ENCODE measurements at places on chromosomes 7 and 10.

GRCh38 chr7:139562491-139562890 is 39.0 kb downstream of the CLEC2L start:
- DNase-seq: no peak

GRCh38 chr7:16918288-16918895 is 36.6 kb upstream of the AGR3 start:
- DNase-seq: no peak

DNA sequence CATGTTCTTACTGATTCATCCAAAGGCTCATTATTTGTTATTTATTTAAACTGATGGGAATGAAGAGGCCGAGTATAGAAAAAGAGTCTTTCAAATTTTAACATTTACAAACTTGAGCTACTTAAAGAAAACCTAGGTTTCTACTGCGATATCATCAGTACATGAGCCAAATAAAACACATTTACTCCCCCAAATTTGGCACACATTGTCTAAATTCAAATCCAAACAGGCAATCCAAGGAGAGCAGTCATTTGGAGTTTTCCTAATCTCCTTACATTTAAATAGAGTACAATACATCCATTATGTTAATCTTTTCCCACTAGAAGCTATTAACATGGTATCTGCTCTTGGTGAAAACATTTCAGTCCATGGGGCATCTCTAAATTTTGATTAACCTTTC is 2.2 kb downstream of the NMT2 start:
- no peak for DNase-seq

GRCh38 chr10:49010865-49011264 is 71.2 kb upstream of the LRRC18 start:
- DNase-seq: no peak

- DNase-seq: no peak
Measured at GRCh38 chr10:122864194-122864592, 15.2 kb downstream of the FAM24B start.

DNA sequence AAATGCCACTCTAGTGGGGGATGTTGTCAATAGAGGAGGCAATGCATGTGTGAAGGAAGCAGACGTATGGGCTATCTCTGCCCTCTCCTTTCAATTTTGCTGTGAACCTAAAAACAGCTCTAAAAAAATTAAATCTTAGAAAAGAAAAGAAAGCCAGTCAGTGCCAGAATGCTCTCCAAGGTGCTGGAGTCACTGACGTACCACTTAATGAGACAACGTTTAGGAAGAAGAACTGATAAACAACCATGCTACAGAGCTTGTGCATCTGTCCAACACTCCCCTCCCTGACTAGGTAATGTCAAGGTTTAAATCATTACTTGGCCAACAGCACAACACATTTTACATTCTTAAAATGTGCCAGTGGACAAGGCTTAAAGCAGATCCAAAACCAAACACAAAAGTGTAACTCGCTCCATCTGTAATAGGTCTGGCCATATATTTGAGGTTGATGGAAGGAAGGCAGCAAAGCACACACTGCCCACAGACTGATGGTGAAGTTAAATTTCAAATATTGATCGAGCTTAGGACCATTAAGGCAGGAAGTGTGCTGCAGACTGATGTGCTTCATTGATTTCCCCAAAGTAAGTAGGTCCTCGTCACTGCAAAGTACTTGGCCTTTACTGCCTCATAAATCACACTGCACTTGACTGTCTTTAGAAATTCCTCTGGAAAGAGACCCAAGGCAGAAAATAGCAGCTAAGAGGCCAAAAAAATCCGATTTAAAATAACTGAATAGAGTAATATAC is 15.5 kb downstream of the ARMH3 start:
- DNase-seq: no peak

DNA sequence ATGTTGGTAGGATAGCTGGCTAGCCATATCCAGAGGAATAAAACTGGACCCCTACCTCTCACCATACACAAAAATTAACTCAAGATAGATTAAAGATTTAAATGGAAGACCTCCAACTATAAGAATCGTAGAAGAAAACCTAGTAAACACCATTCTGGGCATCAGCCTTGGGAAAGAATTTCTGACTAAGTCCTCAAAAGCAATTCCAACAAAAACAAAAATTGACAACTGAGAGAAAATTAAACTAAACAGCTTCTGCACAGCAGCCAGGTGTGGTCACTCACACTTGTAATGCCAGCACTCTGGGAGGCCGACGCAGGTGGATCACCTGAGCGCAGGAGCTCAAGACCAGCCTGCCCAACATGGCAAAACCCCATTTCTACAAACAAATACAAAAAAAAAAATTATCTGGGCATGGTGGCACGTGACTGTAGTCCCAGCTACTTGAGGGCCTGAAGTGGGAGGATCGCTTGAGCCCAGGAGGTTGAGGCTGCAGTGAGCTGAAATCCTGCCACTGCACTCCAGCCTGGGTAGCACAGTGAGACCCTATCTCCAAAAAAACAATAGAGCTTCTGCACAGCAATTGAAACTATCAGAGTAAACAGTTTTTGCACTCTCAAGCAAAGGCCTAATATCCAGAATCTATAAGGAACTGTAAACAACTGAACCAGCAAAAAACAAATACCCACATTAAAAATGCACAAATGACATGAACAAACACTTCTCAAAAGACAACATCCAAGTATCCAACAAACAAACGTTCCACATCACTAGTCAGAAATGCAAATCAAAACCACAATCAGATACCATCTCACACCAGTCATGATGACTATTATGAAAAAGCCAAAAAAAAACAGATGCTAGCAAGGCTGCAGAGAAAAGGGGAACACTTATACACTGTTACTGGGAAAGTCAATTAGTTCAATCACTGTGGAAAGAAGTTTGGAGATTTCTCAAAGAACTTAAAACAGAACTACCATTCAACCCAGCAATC is 4.8 kb downstream of the CRPPA start:
- DNase-seq: no peak

DNA sequence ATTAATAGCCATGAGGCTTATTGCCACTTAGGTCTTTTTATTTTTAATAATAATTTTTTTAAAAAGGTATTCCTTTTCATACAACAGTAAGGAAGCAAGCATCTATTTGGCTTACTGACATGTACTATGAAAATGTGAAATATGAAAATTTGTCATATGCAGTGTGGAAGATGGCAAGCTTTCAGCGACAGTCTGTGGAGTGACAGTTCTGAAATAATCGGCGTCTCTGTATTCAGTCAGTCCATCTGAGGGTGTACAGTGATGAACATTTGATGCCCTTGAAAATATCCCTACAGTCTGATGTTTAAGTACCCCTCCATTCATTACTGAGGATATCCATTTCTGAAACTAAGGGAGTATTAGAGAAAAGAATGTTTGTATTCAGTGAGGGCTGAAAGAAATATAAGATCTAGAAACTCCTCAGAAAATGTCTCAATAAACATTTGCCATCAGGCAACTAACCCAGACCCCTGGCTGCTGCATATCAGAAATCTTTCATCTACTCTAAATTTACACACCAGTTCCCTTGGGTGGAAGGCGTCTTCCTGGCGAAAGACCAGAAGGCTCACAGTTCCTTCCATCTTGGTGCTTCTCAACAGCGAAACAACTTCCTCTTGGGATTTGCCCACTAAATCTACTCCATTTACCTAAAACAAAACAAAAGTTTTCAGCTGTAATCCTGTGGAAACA is 440.6 kb downstream of the PARD3 start:
- no peak for DNase-seq

GRCh38 chr7:108099713-108100112 is 30.4 kb downstream of the LAMB4 start:
- no peak for DNase-seq

- DNase-seq: no peak
Measured at GRCh38 chr10:64468219-64468618, 947.0 kb downstream of the REEP3 start.

DNA sequence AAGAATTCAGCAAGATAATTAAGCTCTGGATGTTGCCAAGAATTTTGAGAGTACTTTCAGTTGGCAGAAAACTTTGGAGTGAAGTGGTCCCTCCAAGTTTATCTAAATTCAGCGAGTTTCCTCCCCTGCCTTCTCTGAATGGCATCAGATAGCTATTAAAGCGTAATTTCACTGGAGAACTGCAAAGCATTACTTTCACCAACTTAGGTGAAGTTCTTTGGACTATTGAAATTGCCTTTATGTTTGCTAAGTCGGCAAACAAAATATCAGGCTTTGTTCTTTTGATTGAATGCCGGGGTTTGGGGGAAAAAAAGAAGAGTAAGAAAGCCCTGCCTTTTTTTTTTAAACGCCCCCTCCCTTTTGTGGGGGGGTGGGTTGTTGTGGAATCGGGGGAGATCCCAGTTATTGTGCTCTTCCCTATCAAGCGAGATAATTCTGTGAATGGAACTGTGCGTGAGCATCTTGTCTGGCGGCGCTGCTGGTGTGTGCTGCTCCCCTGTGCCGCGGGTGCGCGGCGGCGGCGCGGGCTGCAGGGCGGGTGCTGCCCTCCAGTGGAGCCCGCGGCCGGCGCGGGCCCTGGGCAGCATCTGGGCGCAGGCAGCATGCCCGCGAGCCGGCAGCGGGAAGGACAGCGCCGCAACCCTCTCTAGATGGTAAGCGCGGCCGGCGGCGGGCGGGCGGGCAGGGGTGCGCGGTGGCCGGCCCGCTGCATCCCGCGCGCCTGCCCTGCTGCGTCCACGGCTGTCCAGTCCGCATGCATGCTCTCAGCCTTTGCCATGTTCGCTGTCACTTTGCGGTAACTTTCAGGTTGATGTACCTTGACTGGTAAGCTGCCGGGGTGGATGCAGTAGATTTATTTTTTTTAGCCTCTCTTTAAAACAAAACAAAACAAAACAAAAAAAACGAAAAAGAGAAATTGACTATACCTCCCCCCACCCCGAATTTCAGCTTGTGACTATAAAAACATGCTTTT is 176.5 kb downstream of the TCF7L2 start:
- peak; percentile 4 for DNase-seq

- no peak for DNase-seq
Measured at GRCh38 chr10:119355930-119356329, 148.6 kb downstream of the GRK5 start.

GRCh38 chr10:21055339-21056135 is 158.4 kb upstream of the NEBL start:
- DNase-seq: no peak

- DNase-seq: no peak
Measured at GRCh38 chr10:28343987-28344895, 41.4 kb upstream of the MPP7 start.

DNA sequence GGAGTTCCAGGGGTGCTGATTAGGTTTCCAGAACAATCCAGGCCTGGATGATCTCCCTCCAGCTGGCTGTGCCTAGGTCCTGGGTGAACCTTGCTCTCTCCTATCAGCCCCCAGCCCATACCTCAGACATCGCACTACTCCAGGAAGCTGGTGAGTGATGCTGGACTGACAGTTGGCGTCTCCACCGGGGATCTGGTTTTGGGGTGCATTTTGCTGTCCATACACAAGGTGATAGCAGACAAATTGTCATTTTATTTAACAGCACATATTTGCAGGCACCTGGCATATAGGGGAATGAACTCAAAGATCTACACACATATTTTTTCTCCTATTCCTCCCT is 601.2 kb downstream of the LRMDA start:
- no peak for DNase-seq

DNA sequence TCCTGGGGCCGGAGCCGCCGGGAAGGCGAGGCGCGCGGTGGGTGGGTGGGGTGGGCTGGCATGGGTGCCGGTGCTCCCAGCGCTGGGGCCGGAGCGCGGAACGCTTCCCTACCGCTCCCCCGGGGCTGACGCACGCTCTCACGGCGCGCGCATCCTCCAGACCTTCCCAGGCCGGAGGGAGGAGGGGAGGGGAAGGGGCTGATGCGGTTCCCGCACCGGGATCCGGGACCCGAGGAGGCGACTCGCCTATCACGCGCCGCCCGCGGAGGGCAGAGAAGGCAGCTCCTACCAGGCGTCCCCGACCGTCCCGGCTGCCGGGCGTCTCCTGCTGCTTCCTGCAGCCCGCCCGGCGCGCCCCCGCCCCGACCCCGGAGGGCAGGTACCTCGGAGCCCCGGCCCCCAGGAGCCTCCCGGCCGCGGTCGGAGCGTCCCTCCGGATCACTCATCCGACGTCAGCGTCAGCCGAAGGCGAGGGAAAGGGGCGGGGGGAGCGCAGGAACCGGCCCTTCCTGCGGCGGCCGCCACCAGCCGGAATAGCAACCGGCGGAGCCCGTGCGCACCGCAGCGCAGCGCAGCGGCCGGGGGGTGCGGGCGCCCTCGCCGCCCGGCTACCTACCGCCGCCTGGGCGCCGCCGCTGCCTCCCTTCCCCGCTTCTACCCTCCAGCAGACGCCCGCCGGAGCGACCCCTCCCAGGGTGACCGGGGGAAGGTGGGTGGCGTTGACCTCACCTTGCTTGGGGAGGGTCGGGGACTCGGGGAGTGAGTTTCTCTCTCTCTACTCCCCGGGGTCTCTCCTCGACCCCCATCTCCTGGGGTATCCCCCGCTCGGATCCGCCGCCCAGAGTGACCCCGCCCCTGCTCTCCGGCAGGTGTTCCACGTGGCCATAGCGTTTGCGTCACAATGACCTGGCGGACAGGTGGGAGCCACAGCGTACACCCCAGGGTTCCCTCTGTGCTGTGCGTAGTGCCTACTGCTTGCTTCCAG is at the start of gene ICA1:
Gene ICA1, minus strand, starts transcription at position 457 of the 985 bp plus-strand sequence. CDS start 26,241 bp downstream, outside the sequence.
- peak; percentile 70 for DNase-seq

DNA sequence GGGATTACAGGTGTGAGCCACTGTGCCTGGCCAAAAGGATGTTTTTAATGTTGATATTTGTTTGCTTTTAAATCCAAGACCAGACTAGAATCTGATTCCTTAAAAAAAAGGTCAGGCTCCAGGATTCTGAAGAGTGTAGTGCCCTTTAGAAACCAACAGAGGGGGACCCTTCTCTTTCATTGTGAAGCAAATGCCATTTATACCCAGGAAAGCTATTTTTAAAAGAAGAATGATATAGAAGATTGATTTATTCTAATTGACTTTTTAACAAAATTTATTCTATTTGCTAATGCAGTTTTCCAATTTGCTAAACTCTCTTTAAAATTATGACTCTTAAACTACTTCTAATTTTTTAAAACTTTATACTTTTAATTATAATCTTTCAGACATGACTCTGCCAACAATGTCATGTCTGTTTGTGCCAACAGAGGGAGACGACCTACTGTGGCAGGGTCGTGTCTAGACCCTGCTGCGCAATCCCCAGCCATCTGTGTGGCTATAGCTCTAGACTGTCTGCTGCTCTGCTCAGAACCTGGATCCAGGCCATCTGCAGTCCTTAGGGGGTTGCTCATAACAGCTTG is 201.0 kb upstream of the IMMP2L start:
- no peak for DNase-seq

- no peak for DNase-seq
Measured at GRCh38 chr10:116316503-116316902, 7.7 kb upstream of the CCDC172 start.

DNA sequence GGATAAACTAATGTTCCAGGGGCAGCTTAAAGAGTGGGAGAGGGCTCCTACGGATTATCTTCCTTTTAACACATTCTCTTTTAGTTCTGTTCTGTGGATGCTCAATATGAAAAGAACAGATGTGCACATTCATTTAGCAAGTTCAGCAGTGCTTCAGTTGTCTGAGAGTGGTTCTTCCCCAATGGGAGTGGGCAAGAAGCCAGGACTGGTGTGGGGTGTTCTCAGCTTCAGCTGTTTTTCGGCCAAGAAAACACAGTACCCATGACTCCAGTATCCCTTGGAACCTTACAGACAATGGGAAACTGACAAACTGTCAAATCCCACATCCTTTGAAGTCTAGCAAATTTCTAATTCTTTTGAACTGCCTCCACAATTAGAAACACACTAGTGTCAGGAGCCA is 71.5 kb upstream of the LRRC17 start:
- no peak for DNase-seq
